ENCODE measurements at places on chromosomes 2 and 18. TPM values are rescaled to one million over a fixed set of nuclear protein-coding genes. Genes with fewer than 3 reads are reported as not detected.
A peak's percentile ranks its signal among the peaks of the same experiment; 100 is the strongest.

DNA sequence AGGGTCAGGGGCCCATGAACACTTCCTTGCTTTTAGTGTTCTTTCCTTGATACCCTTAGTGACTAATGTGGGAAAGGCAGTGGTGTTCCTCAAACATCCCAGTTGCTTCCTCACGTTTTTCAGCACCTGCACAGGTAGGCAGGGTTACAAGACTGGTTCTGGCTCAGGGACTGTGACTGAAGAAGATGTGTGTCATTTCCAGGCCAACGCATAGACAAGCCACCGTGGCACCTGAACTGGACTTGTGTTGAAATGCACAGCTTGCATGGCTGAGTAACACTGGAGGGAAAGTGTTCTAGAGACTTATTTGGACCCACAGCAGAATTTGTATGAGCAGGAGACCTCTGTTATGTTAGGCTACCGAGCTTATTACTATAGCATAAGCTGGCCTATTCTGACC lies 107.9 kb downstream of the SPOPL start:
- H3K4me1 ChIP-seq: no peaks in the 10 kb centered on the region
- no peak overlapping the region for H3K4me3 ChIP-seq
- H3K36me3 ChIP-seq: no peaks in the 10 kb centered on the region

GRCh38 chr2:16635791-16636699 lies 29.6 kb downstream of the CYRIA start:
- no peaks in the 10 kb centered on the region for H3K36me3 ChIP-seq
- DNase-seq: no peak
- no peak overlapping the region for H3K27ac ChIP-seq
- H3K4me1 ChIP-seq: peaks cover 10% of the 10 kb centered on the region
- H3K27me3 ChIP-seq: no peaks in the 10 kb centered on the region

GRCh38 chr2:72951303-72952095 lies 34.2 kb downstream of the EMX1 start:
- H3K27ac ChIP-seq: no peak overlapping the region
- DNase-seq: no peak
- peaks cover 7% of the 10 kb centered on the region for H3K36me3 ChIP-seq
- H3K4me1 ChIP-seq: no peaks in the 10 kb centered on the region
- no peak overlapping the region for H3K4me3 ChIP-seq

DNA sequence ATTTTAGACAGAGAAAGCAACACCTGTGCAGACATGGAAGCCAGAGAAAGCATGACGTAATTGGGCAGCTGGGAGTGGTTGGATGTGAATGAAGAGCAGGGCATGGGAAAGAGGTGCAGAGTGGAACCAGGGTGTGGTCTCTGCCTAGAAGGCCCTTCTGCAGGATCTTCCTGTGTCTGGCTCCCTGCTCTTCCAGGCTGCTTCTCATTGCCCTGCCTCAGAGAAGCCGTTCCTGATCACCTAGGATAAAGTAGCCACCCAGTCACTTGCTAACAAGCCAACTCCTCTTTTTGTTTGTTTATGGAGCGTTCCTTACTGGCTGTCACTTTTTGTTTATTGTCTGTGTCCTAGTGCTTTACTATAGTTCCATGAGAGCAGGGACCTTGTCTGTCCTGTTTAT lies 28.5 kb downstream of the GALNT1 start:
- H3K4me3 ChIP-seq: no peak overlapping the region
- no peaks in the 10 kb centered on the region for H3K27me3 ChIP-seq
- H3K36me3 ChIP-seq: no peaks in the 10 kb centered on the region
- DNase-seq: no peak

- no peaks in the 10 kb centered on the region for H3K27me3 ChIP-seq
- no peaks in the 10 kb centered on the region for H3K36me3 ChIP-seq
- H3K27ac ChIP-seq: no peak overlapping the region
These were observed 20.7 kb upstream of the CNRIP1 start for GRCh38 chr2:68340226-68341061.

The TXNDC2 gene
- 0.28 TPM for total RNA-seq

- H3K27me3 ChIP-seq: no peaks in the 10 kb centered on the region
- H3K27ac ChIP-seq: peak overlapping the region; percentile 89
- DNase-seq: no peak
- peaks cover 5% of the 10 kb centered on the region for H3K36me3 ChIP-seq
- H3K4me3 ChIP-seq: no peak overlapping the region
These were observed 34.6 kb downstream of the ACVR1 start for GRCh38 chr2:157841485-157841884.

DNA sequence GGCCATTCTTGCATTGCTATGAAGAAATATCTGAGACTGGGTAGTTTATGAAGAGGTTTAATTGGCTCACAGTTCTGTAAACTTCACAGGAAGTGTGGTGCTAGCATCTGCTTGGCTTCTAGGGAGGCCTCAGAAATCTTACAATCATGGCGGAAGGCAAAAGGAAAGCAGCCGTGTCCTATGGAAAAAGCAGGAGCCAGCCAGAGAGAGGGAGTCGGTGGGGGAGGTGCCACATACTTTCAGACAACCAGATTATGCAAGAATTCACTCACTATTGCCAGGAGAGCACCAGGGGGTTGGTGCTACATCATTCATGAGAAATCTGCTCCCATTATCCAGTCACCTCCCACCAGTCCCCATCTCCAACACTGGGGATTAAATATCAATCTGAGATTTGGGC lies 64.1 kb downstream of the CPS1 start:
- H3K27me3 ChIP-seq: no peaks in the 10 kb centered on the region
- peaks cover 3% of the 10 kb centered on the region for H3K4me1 ChIP-seq
- no peak for DNase-seq

DNA sequence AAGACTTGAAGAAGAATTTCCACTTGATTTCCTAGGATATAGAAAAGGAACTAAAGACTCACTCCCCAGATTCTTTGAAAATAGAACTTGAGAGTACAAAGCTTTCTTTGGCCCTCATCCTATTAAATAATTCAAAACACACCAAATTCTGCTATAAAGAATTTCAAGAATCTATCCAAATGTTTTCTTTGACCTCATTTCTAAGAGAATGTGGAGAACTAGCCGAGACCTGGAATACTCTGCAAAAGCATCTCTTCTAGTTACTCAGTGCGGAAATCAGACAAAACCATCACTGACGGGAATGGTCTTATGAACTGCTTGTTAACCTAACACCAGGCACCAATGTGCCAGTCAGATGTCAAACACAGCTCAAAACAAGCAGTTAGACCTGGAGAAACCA lies 44.2 kb upstream of the ARL5A start:
- H3K27ac ChIP-seq: peak overlapping the region; percentile 42
- H3K36me3 ChIP-seq: no peaks in the 10 kb centered on the region
- H3K4me1 ChIP-seq: peaks cover 18% of the 10 kb centered on the region
- no peak overlapping the region for H3K4me3 ChIP-seq
- peaks cover 3% of the 10 kb centered on the region for H3K27me3 ChIP-seq

The FIGN gene
- 11.8 TPM for total RNA-seq

The MC2R gene
- not detected for total RNA-seq

DNA sequence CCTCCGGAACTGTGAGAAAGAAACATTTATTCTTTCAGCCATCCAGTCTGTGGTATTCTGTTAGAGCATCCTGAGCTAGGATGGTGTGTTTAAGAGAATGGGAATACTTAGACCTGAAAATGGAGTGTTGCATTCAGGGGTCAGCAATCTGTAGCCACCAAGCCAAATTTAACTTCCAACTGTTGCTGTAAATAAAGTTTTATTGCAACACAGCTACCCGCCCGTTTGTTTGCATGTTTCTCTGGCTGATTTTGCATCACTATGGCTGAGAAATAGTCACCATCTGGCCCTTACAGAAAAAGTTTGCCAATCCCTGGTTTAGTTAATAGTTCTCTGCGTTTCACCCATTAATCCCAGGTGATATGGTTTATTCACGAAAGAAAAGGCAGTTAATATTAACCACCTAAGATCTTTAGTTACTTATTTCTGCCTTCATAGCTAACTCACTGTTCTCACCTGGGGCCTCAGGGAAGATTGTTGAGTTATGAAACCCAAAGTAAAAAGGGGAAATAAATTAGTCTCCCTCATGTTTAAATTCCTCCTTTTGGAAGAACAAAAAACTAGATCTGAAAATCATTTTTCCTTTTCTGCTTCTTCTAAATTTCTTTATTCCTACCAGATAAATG lies 9.5 kb upstream of the CYS1 start:
- H3K36me3 ChIP-seq: no peaks in the 10 kb centered on the region
- H3K27ac ChIP-seq: no peak overlapping the region
- H3K4me3 ChIP-seq: no peak overlapping the region
- H3K27me3 ChIP-seq: peaks cover 3% of the 10 kb centered on the region
- no peak for DNase-seq

The MEP1B gene
- total RNA-seq: not detected

DNA sequence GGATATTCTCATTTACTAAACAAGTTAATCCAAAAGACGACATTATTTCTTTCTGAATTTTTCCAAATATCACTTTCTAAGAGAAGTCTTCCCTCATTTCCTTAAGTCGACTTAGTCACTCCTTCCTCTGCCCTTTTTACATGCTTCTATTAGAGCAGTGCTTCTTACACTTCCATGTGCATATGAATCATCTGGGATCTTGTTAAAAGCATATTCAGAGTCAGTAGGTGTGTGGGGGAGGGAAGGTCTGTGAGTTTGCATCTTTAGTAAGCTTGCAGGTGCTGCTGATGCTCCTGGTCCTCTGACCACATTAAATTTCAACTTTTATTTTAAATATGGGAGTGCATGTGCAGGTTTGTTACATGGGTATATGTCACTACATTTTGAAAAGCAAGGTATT lies 582.6 kb downstream of the NRXN1 start:
- peaks cover 6% of the 10 kb centered on the region for H3K27me3 ChIP-seq
- DNase-seq: no peak
- H3K4me1 ChIP-seq: no peaks in the 10 kb centered on the region
- no peaks in the 10 kb centered on the region for H3K36me3 ChIP-seq
- no peak overlapping the region for H3K27ac ChIP-seq

DNA sequence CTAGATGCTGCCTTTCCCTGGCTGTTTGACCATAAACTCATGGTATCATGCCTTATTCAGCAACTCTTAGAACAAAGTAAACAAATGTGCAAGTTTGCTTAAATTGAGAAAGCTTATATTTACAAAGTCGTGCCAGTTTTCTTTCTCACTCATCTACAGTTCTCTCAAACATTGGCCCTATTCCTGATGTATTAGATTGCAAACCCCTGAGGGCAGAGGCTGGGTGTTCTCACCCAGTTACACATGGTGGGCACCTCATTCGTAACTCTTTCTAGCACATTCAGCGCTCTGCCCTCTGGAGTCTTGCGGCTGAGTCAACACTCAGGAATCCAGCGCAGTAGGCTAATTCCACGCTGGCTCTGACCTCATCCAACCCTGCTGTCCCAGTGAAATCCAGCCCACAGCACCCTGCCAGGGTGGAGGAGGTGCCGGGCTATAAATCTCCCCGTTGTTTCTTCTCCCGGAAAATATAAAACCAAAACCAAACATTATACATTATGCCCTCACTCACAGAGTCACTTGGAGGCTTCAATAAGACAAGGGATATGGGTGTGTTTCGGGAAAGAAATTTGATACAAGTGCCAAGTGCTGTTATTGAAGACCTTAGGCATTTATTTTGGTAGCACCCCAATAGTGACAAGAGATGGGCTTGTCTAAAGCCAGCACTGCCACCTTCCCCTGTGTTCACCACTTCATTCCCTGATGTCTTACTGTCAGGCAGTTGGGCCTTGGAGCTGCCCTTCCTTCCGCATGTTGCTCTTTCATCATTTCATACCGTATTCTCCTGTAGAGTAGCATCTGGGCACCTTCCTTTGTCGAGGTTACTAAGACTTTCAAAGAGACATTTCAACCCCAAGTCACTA lies 287.4 kb downstream of the PRKCE start:
- no peaks in the 10 kb centered on the region for H3K36me3 ChIP-seq
- H3K27ac ChIP-seq: peak overlapping the region; percentile 94
- H3K4me1 ChIP-seq: peaks cover 42% of the 10 kb centered on the region
- no peak for DNase-seq
- no peaks in the 10 kb centered on the region for H3K27me3 ChIP-seq
- peak overlapping the region; percentile 40 for H3K4me3 ChIP-seq

The ABHD1 gene
- 0.31 TPM for total RNA-seq

- H3K27me3 ChIP-seq: no peaks in the 10 kb centered on the region
- no peak overlapping the region for H3K27ac ChIP-seq
- H3K4me1 ChIP-seq: peaks cover 13% of the 10 kb centered on the region
These were observed 108.5 kb upstream of the UNC80 start for GRCh38 chr2:209663139-209663538.

The TMEM247 gene
- not detected for total RNA-seq

The DSG1 gene
- total RNA-seq: not detected

GRCh38 chr2:39741871-39742270 lies 37.2 kb downstream of the THUMPD2 start:
- no peaks in the 10 kb centered on the region for H3K27me3 ChIP-seq
- H3K27ac ChIP-seq: no peak overlapping the region
- no peak overlapping the region for H3K4me3 ChIP-seq
- H3K4me1 ChIP-seq: peaks cover 38% of the 10 kb centered on the region

The CEBPZ gene
- total RNA-seq: 30.4 TPM

The POTEC gene
- not detected for total RNA-seq

GRCh38 chr2:207475546-207475945 lies 54.2 kb upstream of the CREB1 start:
- H3K4me3 ChIP-seq: no peak overlapping the region
- no peaks in the 10 kb centered on the region for H3K36me3 ChIP-seq
- no peak for DNase-seq
- H3K27me3 ChIP-seq: no peaks in the 10 kb centered on the region
- peaks cover 36% of the 10 kb centered on the region for H3K4me1 ChIP-seq

DNA sequence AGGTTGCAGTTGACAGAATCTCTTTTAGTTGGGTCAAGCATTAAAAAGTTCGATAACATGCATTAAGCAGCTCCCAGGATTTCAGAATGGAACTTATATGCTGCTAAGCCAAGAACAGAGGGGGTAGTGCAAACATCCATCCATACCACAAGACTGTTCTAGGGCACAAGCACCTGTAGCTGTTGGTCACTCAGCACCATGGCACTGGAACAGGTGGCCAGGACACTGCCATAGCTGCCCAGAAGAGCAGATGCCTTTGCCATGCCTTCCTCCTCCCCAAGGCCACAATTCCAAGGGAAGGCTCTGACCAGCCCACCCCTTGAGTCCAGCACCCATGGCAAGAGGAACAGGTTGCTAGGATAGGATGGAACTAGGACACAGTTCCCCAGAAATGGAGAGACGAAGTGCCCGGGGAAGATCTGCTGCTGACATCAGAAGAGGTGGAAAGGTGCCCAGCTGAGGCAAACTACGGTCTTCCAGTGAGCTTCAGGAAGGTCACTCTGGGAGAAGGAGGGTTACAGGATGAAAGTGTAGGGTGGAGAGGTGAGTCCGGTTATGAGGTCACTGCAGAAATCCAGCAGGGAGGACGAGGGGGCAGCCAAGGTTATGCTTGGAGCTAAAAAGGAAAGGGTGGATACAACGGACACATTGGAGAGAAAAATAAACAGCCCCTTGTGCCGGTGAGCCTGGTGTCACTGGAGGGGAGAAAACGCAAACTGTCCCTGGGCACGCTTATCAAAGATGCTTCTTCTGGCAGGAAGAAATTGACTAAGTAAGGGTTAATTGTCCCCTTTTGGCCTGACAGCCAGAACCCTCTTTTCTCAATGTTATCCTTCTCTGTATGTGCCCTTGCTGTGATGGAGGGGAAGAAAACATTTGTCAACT lies 41.9 kb downstream of the C1QL2 start:
- H3K36me3 ChIP-seq: no peaks in the 10 kb centered on the region
- no peak overlapping the region for H3K27ac ChIP-seq
- H3K4me1 ChIP-seq: no peaks in the 10 kb centered on the region

Measured in chondrocyte (in vitro differentiated cells).